Karpas-422 (cell line): ENCODE measurements at places on chromosomes 2 and 18.

DNA sequence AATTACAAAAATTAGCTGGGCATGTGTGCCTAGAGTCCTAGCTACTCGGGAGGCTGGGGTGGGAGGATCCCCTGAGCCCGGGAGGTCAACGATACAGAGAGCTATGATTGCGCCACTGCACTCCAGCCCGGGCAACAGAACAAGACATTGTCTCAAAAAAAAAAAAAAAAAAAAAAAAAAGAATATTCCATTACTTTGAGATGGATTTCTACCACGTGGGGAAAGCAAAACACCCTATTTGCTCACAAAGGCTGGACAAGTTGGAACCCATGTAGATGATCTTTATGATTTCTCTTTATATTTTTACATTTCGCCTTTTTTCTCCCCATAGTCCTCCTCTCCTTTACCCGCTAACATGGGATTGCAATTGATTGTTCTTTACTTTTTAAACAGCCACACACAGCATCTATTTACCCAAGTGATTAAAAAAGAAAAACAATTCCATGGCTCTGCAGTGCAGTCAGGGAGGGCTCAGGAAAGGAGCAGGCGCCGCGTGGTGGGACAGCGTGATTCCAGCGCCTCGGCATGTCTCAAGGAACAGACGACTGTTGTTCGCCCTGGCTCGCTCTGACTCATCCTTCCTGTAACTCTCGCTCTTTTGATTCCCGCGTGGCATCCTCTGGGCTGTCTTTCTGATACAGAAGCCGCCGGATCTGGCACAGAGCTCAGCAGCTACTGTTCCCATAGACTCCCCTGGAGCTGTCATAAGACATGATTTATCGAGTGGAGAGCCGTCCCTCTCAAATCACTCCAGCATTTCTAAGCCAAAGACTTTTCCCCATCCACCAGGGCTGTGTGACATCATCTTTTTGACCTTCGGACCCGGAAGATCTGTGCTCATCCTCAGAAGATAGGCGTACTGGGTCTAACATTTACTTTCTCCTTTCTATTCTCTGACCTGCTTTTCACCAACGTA is 230.4 kb upstream of the AGAP1 start:
- no peak overlapping the region for H3K4me3 ChIP-seq
- no peaks in the 10 kb centered on the region for H3K27me3 ChIP-seq
- H3K4me1 ChIP-seq, result no peaks in the 10 kb centered on the region
- no peaks in the 10 kb centered on the region for H3K36me3 ChIP-seq
- H3K27ac ChIP-seq, result no peak overlapping the region

- DNase-seq, result peak; percentile 58
- no peaks in the 10 kb centered on the region for H3K27me3 ChIP-seq
- no peak overlapping the region for H3K4me3 ChIP-seq
- peaks cover 53% of the 10 kb centered on the region for H3K4me1 ChIP-seq
Measured at GRCh38 chr18:21853016-21853415, 112.4 kb downstream of the MIB1 start.

DNA sequence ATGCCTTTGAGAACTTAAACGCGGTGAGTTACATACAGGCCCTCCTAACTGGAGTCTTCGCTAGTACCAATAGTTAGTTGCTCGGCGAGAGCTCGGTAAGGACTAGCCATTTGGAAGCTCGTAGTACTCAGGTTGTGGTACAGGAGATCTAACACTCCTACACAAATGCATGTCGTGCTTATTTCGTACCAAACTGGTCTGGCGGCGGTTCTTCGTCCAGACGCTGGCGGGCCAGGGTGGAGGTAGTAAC is 346 bp upstream of the VRK2 start:
- peaks cover 24% of the 10 kb centered on the region; the same call in 1 of the 2 replicates for H3K36me3 ChIP-seq
- DNase-seq, result no peak
- peak overlapping the region; percentile 91 for H3K27ac ChIP-seq
- no peaks in the 10 kb centered on the region for H3K27me3 ChIP-seq
- peak overlapping the region; percentile 87 for H3K4me3 ChIP-seq

DNA sequence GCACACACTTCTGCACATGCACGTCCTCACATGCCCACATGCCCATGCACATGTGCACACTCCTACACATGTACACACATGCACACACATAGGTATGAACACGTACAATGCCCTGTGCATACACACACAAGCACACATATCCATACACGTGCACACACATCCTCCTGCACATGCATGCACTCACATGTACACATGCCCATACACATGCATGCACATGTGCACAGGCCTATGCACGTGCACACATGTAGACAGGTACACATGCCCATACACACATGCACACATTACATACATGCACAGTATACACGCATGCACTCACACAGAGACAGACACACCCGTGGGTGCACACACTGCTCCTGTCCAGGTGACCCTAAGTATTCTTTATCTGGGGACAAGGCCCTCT is 34.3 kb downstream of the GPC1 start:
- H3K27ac ChIP-seq, result no peak overlapping the region
- no peak for DNase-seq
- peaks cover 13% of the 10 kb centered on the region for H3K36me3 ChIP-seq
- no peaks in the 10 kb centered on the region for H3K4me1 ChIP-seq
- no peaks in the 10 kb centered on the region for H3K27me3 ChIP-seq
- no peak overlapping the region for H3K4me3 ChIP-seq

- no peaks in the 10 kb centered on the region for H3K36me3 ChIP-seq
- no peak overlapping the region for H3K4me3 ChIP-seq
- H3K27me3 ChIP-seq, result no peaks in the 10 kb centered on the region
- no peak overlapping the region for H3K27ac ChIP-seq
Measured at GRCh38 chr2:201220102-201220570, 37.2 kb downstream of the CASP10 start.

DNA sequence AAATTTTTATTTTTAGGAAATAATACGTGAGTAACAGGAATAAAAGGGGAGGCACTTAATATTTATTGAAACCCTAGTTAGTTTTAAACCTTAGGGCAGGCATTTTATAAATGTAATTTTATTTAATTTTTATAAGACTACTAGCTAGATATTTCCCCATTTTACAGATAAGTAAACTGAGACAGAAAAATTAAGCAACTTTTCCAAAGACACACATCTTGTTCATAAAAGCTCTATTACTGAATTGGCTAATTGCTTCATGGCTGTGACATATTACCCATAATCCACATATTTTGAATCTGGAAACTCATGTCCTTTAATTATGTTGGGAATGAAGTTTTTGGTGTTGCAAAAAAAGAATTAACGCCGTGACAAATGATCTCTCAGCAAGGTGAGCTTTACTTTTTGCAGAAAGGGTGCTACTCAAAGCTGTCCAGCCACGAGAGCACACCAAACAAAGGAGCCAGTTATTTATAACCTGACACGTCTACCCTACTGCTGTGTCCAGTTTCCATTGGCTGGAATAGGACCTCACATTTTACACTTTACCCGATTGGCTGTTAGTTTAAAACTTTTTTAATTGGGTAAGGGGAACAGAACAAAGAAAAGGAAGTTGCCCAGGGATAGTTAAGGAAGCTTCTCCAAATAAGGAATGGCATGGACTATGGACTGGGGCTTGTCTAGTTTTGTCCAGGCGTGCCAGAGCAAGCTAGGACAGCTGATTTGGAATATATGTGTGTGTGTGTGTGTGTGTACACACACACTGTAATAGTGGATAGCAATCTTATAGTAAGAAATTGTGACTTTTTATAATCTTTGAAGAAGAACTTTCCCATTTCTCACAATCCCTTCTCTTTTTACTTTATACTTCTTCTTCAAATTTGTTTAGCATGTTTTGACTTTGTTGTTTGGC is 54.2 kb downstream of the COMMD1 start:
- H3K4me1 ChIP-seq, result no peaks in the 10 kb centered on the region
- no peaks in the 10 kb centered on the region for H3K36me3 ChIP-seq
- no peaks in the 10 kb centered on the region for H3K27me3 ChIP-seq
- DNase-seq, result no peak
- H3K4me3 ChIP-seq, result no peak overlapping the region

GRCh38 chr2:65662654-65663432 is 230.4 kb upstream of the SPRED2 start:
- 0 out of 2 replicates have a peak, but pooled peaks cover 2% of the 10 kb centered on the region for H3K27me3 ChIP-seq
- no peak overlapping the region for H3K27ac ChIP-seq
- no peaks in the 10 kb centered on the region for H3K36me3 ChIP-seq
- H3K4me1 ChIP-seq, result no peaks in the 10 kb centered on the region

GRCh38 chr2:134416637-134417036 is 162.8 kb downstream of the MGAT5 start:
- H3K27me3 ChIP-seq, result no peaks in the 10 kb centered on the region
- no peaks in the 10 kb centered on the region for H3K36me3 ChIP-seq
- H3K4me1 ChIP-seq, result peaks cover 20% of the 10 kb centered on the region
- no peak overlapping the region for H3K27ac ChIP-seq
- DNase-seq, result no peak

- no peaks in the 10 kb centered on the region for H3K4me1 ChIP-seq
- H3K36me3 ChIP-seq, result no peaks in the 10 kb centered on the region
- H3K27me3 ChIP-seq, result no peaks in the 10 kb centered on the region; the same call in 1 of the 2 replicates
- H3K27ac ChIP-seq, result no peak overlapping the region
- DNase-seq, result no peak
Measured at GRCh38 chr2:222355860-222356259, 57.1 kb upstream of the PAX3 start.

- no peaks in the 10 kb centered on the region for H3K36me3 ChIP-seq
- no peak overlapping the region for H3K4me3 ChIP-seq
- no peak overlapping the region for H3K27ac ChIP-seq
- peak; percentile 61 for DNase-seq
Measured at GRCh38 chr2:88187038-88187676, 17.0 kb downstream of the THNSL2 start.

GRCh38 chr2:45809205-45809604 is 157.7 kb downstream of the PRKCE start:
- H3K27ac ChIP-seq, result no peak overlapping the region
- no peaks in the 10 kb centered on the region for H3K36me3 ChIP-seq
- no peak overlapping the region for H3K4me3 ChIP-seq
- peaks cover 86% of the 10 kb centered on the region for H3K4me1 ChIP-seq
- DNase-seq, result no peak

- H3K27me3 ChIP-seq, result no peaks in the 10 kb centered on the region
- no peaks in the 10 kb centered on the region for H3K4me1 ChIP-seq
- no peak overlapping the region for H3K27ac ChIP-seq
- H3K4me3 ChIP-seq, result no peak overlapping the region
Measured at GRCh38 chr2:71937396-71937795, 210.3 kb downstream of the CYP26B1 start.

DNA sequence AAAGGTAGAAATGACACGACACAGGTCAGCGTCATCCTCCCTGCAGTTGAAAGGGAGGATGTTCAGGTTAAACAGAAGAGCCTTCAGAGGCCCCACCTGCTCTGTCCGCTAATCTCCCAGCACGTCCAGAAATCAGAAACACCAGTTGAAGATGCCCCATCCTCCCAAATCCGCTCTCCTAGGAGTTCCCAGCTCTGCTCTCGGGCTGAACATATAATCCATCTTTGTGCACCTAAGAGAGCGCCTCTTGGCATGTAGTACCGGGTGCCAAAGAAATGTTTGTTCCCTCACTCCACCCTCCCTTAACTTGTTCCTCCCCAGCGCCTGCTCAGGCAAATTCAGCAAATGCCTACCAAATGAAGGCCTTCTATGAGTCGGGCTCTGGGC is 145.2 kb upstream of the SMAD2 start:
- H3K4me1 ChIP-seq, result peaks cover 5% of the 10 kb centered on the region
- H3K36me3 ChIP-seq, result no peaks in the 10 kb centered on the region
- no peaks in the 10 kb centered on the region for H3K27me3 ChIP-seq
- H3K27ac ChIP-seq, result no peak overlapping the region
- no peak for DNase-seq
- H3K4me3 ChIP-seq, result no peak overlapping the region

DNA sequence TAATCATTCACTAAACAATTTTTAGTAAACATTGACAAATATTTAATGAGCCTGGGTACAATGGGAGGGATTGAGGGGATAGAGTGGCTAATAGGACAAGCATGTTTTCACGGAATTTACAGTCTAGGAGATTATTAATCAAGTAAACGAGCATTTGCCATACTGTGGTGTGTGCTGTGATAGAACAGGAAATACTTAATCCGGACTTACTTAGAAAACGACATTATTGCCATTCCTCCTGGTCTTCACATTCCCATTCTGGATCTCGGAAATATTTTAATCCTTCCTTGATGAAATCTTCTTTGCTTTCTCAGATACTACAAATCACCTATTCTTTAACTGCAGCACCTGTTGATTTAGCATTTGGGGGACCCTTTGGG is 905 bp downstream of the TTLL4 start:
- peak; percentile 62 for DNase-seq
- H3K36me3 ChIP-seq, result peaks cover 8% of the 10 kb centered on the region; the same call in 1 of the 2 replicates
- peak overlapping the region; percentile 98 for H3K4me3 ChIP-seq

GRCh38 chr2:161104054-161104553 is 56.1 kb upstream of the TANK start:
- DNase-seq, result peak; percentile 90
- H3K27ac ChIP-seq, result peak overlapping the region; percentile 100
- peak overlapping the region; percentile 38 for H3K4me3 ChIP-seq
- no peaks in the 10 kb centered on the region for H3K27me3 ChIP-seq
- no peaks in the 10 kb centered on the region for H3K36me3 ChIP-seq

GRCh38 chr2:177242121-177242987 is 22.2 kb downstream of the NFE2L2 start:
- no peak for DNase-seq
- no peaks in the 10 kb centered on the region for H3K27me3 ChIP-seq
- peaks cover 92% of the 10 kb centered on the region for H3K4me1 ChIP-seq
- H3K4me3 ChIP-seq, result peak overlapping the region; percentile 27; the same call in 1 of the 2 replicates
- H3K36me3 ChIP-seq, result peaks cover 22% of the 10 kb centered on the region

DNA sequence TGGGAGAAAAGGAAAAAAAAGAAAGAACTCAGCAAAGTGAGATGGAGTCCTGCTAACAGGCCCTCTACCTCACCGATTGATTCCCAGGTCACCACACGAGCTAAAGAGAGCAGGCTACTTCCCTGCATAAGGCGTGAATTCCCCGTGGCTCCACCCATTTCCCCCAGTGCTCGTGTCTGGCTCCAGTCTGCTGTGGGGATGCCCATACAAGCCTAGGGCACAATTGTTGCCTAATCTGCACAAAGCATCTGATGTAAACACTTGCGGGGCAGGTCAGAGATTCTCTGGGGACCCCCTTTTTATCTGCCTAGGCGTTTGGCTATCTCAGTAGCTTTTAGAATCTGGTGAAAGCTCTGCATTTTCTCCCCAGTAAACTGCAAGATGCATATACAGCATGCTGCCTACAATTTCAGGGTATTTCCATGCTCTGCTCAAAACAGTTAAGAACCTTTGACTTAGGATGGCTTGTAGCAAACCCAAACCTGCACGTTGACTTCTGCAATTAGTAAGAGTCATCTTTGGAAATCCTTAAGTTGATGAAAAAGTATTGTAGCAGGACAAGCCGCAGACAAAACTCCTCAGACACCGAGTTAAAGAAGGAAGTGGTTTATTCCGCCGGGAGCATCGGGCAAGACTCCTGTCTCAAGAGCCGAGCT is 34.8 kb downstream of the MYO3B start:
- H3K4me1 ChIP-seq, result peaks cover 12% of the 10 kb centered on the region
- DNase-seq, result no peak
- H3K36me3 ChIP-seq, result no peaks in the 10 kb centered on the region

- H3K36me3 ChIP-seq, result no peaks in the 10 kb centered on the region
- no peak for DNase-seq
- H3K4me1 ChIP-seq, result peaks cover 47% of the 10 kb centered on the region
- no peak overlapping the region for H3K27ac ChIP-seq
- H3K4me3 ChIP-seq, result no peak overlapping the region
Measured at GRCh38 chr2:236865052-236865451, 220.6 kb upstream of the COPS8 start.
